ENCODE measurements at places on chromosomes 1 and 21. TPM values are rescaled to one million over a fixed set of nuclear protein-coding genes. Genes with fewer than 3 reads are reported as not detected.

DNA sequence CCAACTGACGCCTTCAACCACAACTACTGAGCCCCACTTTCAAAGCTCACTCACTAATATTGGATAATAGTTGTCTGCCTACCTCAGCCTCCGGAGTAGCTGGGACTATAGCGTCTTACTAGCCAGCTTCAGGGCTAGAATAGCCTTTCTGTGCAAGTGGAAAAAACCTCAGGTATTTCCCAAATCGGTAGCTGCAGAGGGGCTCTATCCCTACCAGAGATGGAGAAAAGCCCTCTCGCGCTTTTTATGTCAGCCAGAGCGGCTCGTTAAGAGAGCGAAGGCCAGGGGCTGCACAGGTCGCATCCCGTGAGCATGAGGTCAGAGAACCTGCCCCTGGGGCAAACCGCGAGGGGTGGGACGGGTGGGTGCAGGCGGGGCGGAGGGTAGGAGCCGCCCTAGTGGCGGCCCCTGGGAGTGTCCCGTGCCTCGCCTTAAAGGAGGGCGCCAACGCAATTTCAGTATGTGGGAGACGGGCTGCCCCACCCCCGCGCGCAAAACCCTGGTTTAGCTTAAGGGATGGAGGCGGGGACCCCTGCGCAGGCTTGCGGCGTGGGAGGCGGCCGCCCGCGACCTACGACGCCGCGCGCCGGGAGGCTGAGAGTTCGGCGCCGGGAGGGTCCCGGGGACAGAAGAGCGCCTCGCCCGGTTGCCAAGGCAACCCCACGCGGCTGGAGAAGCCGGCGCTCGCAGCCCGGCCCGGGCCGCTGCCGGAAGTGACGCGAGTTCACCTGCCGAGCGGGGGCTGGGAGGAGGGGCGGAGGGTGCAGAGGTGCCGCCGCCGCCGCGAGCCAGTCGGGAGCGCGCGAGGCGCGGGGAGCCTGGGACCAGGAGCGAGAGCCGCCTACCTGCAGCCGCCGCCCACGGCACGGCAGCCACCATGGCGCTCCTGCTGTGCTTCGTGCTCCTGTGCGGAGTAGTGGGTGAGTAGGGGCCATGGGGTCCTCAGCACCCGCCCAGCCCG is at the start of gene CXADR:
TSS of gene CXADR (plus strand) at position 791 of the 961 bp plus-strand sequence. CDS start at position 878, 87 bp downstream.
- peak; percentile 94 for DNase-seq

The TDRD5 gene
- total RNA-seq, result 0.12 TPM

The NR5A2 gene
- total RNA-seq, result 23.2 TPM

GRCh38 chr1:110003747-110004428 is 19.3 kb downstream of the AHCYL1 start:
- DNase-seq, result no peak

The GRIK1 gene
- total RNA-seq, result 0.26 TPM

- no peak for DNase-seq
Observed at GRCh38 chr1:197954718-197955418, 37.7 kb downstream of the LHX9 start.

The TARDBP gene
- 197 TPM for total RNA-seq

The MYOG gene
- not detected for total RNA-seq

DNA sequence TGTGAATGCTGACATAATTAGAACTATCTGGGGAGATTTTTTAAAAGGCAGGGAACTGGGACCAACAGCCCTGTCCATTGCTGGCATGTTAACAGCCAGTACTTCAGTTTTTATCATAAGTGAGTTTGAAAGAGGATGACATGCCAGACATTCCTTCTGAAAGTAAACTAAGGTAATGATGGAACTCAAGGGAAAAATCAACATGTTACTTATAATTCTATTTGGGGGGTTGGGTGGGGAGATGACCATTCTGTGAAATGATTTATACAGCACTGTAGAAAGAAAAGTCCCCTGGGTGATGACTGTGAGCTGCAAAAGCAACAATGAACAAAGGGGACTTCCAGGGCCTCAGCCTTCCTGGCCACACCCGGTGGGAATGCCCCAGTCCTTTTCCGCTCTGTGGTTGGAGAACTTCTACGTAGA is 5.4 kb upstream of the LAMC2 start:
- DNase-seq, result no peak

- no peak for DNase-seq
Observed at GRCh38 chr1:179871940-179872339, 5.7 kb downstream of the TOR1AIP2 start.

The FAM151A gene
- not detected for total RNA-seq

- DNase-seq, result no peak
Observed at GRCh38 chr1:52520148-52520547, 32.7 kb downstream of the TUT4 start.

DNA sequence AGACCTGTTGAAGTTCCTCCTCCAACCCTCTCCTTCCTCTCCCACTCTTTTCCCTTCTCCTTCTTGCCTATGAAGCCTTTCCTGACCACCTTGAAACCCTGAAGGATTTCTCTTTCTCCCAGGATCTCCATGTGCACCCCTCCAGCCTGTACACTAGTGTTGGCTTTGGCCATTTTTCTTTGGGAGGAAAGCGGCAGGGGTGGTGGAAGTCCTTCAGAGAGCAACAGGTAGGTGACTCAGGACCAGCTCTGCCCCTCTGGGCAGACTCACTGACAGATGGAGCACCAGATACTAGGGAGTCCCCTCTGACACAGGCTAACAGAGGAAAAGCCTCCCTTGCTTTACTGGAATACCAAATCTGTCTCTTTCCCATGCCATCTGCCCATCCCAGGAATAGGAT is 4.6 kb downstream of the SLC26A9 start:
- DNase-seq, result no peak

GRCh38 chr21:34227386-34227852 is 136.4 kb upstream of the KCNE2 start:
- no peak for DNase-seq

DNA sequence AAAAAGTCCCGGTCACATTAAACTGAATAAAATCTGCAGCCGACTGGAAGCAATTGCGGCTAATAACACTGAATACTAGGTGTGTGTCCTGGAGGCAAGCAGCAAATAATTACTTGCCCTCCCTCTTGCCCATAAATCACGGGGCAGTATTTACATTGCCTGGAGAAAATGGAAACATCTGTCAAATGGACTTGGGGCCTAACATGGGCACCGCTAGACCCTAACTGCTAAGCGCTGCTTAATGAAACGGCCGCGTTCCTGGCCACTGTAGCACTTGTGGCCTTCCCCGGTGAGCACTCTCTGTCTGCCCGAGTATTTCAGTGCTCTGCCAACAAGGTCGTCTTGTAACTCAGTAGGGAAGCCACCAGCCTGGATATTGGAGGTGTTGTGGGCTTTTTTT is 23.9 kb upstream of the KNCN start:
- no peak for DNase-seq

The RHD gene
- total RNA-seq, result not detected

The ALDH4A1 gene
- total RNA-seq, result 29.3 TPM

- DNase-seq, result no peak
Observed at GRCh38 chr1:182359645-182360044, 31.9 kb downstream of the GLUL start.

- no peak for DNase-seq
Observed at GRCh38 chr1:152926091-152926490, 17.7 kb downstream of the IVL start.

The PRDM16 gene
- total RNA-seq, result 69.1 TPM

DNA sequence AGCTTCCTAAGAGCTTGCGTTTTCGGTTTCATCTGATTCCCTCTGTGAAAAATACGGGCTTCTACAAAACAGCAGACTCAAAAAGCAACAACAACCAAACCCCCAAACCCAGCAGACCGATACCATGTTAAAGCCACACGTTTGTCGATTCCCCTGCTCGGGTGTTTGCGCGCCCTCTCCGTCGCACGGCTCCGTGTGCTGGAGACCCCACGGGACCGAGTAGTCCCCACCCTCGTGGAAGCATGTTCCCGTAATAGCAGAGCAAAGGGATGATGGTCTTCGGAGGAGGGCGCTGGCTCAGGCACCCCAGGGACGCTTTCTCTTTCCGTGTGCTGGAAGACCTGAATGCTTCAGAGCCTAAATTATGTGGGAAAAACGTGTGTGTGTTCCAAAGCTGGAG is 42.7 kb downstream of the AGPAT3 start:
- DNase-seq, result no peak

GRCh38 chr1:201551877-201552731 is 13.2 kb downstream of the NAV1 start:
- no peak for DNase-seq

The HMGCL gene
- 30.0 TPM for total RNA-seq

The TCHHL1 gene
- not detected for total RNA-seq

The ZNF281 gene
- total RNA-seq, result 34.2 TPM

DNA sequence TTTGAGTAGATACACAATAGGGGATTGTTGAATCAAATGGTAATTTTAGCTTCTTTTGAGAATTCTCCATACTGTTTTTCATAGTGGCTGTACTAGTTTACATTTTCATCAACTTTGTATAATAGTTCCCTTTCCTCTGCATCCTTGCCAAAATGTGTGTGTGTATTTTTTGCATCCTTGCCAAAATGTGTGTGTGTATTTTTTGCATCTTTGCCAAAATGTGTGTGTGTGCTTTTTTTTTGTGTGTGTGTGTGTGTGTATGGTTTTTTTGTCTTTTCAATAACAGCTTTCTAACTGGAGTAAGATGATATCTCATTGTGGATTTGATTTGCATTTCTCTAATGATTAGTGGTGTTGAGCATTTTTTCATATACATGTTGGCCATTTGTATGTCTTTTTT is 105.4 kb downstream of the ATP6V1G3 start:
- no peak for DNase-seq

DNA sequence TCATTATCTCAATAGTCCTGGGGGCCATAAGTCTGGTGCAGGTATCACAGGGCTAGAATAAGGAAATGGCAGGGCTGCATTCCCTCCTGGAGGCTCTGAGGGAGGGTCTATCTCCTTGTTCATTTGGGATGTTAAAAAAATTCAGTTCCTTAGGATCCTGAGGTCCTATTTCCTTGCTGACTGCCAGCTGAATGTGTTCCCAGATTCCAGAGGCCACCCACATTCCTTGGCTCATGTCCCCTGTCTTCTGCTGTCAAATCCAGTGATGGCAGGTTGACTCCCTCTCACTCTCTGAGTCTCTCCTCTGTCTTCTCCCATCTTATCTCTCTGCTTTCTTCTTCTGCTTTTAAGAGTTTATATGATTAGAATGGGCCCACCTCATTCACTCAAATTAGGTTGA is 400.6 kb downstream of the PTPRU start:
- DNase-seq, result peak; percentile 3

The BMP8B gene
- 0.91 TPM for total RNA-seq

GRCh38 chr1:82387012-82387366 is 586.3 kb downstream of the ADGRL2 start:
- DNase-seq, result no peak

Measured in progenitor cell of endocrine pancreas (in vitro differentiated cells).